ENCODE measurements at places on chromosomes 7 and 10.

GRCh38 chr7:3495530-3495929 lies 194.5 kb downstream of the SDK1 start:
- DNase-seq = no peak

GRCh38 chr10:99711129-99711719 lies 20.7 kb downstream of the COX15 start:
- DNase-seq = peak; percentile 38

DNA sequence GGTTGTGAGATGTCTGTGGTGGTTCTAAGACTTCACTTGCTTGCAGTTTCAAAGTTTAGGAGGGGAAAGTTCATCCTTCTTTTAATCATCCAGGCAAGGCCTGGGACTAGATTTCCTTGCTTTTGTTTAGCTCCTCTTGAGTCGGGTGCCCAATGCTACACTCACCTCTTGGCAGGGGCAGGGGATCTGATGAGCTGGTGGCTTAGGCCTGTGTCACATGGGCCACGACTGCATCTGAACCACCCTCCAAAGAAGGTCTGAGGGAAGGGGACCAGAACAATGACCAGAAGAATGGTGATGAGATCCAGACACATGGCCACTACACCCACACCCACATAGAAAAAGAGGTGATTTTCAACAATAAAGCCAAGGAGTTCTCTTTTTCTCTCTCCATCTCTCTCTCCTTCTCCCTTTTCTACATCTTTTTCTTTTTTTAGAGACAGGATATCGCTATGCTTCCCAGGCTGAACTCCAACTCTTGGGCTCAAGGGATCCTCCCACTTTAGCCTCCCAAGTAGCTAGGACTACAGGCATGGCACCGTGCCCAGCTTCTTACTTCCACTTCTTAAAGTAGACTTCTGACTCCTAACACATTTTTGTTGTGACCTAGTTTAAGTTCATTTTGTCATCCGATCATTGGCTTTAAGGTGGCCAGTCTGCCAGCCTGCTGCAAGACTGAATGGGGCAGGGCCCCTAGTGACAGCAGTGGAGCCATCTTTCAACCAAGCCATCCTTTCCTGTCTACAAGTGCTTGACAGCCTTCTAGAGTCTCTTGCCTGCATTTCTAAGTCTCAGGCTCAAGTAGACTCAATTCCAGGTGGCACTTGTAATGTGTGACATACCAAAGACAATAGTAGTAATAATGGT lies 350.9 kb downstream of the RNLS start:
- DNase-seq = no peak

GRCh38 chr10:133150656-133151055 lies 9.4 kb upstream of the KNDC1 start:
- DNase-seq = no peak

- no peak for DNase-seq
Measured at GRCh38 chr10:3931901-3932300, 146.9 kb upstream of the KLF6 start.

- DNase-seq = peak; percentile 68
Measured at GRCh38 chr10:110411047-110411410, 86.7 kb upstream of the DUSP5 start.

All from H4 (cell line).